ENCODE measurements at places on chromosomes 2 and 18.

DNA sequence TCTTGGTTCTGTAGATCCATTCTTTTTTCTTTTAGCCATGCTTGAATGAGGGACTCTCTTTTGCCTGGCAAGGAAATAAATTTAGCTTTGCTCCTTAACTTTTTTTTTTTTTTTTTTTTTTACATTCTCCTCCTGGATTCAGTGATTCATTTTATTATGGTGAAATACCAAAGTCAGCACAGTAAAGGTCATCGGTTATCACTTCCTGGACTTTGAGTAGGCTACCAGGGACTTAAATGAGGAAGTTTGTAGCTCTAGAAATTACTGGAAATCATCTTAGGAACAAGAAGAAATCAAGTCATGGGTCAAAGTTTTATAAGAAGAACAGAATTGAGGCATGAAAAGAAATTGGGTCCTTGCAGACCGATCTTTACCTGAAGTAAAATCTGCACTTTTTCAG, 75.0 kb downstream of the SOCS6 start:
- no peak for DNase-seq

DNA sequence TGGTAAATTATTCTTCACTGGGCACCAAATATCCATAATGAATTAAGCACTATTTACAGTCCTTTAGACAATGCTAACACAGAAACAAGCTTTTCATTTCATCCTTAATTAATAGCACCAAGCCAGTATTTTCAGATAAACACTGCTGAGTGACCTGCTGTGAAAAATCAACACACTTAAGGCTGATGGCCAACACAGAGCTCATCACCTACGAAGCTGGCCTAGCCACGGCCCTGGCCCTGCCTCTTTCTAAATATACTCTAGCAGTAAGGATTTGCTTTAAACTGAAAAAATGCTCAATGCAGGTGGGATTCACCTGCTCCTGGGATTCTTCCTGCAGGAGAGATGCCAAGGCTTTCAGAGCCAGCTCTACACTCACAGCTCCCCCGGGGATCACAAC, 18.4 kb downstream of the CYB5A start:
- DNase-seq, result no peak

- no peak for DNase-seq
Measured at GRCh38 chr2:134491022-134491421, 227.8 kb downstream of the TMEM163 start.

DNA sequence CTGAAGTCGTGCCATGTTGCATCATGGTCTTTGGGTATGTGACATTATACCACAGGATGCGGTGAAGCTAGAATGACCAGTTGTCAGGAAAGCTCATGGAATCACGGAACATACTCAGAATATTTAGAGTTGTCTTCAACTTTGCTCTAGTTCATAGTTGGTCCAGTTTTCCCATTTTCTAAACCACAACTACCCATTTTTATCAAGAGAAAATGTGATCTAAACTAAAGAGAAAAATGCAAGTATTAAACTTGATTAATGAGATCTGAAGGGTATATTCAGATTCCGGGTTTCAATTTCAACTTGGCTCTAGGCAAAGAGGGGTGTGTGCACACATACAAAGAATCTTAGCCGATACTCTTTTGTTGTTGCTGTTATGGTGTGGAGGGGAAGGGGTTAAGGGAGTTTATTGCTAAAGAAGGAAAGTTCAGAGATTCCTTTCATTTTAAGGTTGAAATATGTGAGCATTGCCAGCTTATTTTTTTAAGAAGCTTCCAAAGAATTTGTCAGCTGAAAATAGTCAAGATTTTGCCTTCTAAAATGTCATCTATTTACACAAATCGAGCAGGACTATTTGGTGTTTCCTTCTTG, 516.6 kb upstream of the ZEB2 start:
- no peak for DNase-seq

DNA sequence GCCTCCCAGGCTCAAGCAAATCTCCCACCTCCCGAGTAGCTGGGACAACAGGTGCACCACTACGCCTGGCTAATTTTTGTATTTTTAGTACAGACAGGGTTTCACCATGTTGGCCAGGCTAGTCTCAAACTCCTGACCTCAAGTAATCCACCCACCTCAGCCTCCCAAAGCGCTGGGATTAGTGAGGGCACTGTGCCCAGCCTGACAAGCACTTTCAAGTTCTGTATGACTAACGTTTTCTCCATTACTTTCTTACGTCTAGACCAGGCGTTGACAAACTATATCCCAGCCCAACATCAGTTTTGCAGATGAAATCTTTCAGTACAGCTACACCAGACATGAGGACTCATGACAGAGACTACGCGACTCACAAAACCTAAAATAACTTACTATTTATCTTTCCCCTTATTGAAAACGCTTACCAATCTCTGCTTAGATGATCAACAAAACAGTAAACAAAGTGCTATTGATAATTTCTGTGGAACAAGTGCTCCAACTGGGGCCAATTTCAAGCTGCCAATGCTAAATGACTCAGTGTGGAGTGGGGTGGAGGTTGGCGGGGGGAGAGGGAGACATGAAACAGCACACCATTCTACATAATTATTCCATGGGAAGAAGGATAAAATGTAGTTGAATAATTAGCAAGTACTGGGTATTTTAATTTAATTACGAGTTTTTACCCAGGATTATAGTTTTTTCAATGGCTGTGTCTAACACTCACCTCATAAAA, 59.1 kb downstream of the SAP130 start:
- no peak for DNase-seq

DNA sequence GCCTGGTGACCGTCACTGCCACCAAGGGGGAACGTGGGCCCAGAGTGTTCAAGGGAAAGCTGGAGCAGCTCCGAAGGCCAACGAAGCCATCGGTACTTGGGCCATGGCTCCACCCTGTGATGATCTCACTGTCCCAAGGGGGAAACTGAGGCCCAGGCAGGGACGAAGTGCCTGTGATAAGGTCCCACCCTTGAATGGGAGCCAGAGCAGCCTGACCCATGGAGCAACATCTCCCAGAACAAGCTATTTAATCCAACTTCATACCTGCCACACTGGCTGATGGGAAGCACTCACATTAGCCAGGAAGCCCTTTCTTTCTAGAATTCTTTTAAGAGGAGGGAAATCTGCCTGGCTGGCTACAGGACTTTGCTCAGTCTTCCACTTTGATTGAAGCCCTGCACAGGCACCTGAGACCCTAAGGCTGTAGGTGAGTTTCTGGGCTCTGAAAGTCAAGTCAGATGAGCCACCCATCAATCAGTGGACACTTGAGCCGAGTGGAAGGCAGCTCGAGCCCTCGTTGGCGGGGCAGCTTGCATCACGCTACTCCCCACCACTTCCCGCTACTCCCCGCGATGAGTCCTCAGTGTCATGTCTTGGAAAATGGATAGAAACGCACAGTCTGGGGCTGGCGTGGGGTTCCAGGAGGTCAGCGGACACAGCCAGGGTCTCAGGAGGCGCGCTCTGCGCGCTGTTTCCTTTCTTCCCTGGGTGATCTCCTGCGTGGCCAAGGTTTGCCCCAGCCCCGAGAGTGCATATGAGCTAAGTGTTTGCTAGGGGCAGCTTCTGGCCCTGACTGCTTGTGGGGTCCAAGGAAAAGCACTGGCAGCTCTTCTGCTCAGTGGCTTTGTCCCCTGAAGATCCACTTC, 2.5 kb upstream of the HS6ST1 start:
- DNase-seq, result no peak
